ENCODE measurements at places on chromosomes 16 and 17.

DNA sequence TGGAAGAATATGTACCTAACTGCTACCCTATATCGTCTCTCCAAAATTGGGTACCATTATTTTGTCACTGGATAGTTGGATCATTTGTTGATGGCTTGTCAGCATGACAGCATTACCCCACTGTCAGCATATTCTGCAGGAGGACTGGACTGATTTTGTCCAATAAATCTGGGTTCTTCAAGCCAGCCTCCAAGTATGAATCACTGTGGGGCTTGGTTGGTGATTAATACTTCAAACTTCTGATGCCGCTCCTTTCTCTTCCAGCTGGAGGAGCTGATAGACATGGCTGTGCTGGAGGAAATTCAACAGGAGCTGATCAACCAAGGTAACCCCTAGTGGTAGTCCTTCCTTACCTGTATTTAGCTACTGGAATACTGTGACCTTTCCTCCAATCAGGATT is 2.5 kb downstream of the RPAIN start:
- DNase-seq, result peak; percentile 79

GRCh38 chr17:73833775-73834488 is 189.7 kb upstream of the SDK2 start:
- DNase-seq, result peak; percentile 69

DNA sequence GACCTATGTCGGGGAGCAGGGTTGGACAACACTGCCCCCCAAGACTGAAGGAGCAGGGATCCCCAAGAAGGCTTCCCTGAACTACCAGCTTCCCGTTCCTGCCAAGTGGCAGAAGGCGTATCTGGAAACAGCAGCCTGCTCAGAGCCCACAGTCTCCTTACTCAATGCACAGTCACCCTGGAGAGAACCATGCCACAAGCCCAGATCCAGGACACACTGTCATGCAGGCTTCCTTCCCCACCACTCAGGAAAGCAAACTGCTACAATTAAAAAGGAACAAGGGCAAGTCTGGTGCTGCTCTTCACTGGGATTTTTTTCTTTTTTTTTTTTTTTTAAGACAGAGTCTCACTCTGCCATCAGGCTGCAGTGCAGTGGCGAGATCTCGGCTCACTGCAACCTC is 8.2 kb downstream of the WDR45B start:
- DNase-seq, result no peak

DNA sequence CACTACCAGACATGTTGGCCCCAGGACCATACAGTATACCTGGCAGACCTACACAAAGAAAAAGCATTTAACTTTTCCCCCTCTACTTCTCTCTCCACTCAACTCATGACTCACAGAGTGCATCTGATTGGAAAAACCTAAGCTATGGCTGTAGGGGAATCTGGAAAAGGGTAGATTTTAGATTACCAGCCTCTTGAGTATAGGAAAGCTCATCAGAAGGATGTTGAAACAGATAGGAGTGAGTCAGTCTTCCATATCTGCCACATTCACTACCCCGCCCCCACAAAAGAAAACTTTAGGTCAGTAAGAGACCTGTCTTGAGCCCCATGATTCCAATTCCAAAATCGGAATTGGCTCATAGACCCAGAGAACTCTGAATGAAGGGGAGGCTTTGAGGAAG is 12.3 kb downstream of the KRT9 start:
- peak; percentile 40 for DNase-seq

GRCh38 chr16:24989494-24989893 is 25.7 kb downstream of the ARHGAP17 start:
- peak; percentile 72 for DNase-seq

DNA sequence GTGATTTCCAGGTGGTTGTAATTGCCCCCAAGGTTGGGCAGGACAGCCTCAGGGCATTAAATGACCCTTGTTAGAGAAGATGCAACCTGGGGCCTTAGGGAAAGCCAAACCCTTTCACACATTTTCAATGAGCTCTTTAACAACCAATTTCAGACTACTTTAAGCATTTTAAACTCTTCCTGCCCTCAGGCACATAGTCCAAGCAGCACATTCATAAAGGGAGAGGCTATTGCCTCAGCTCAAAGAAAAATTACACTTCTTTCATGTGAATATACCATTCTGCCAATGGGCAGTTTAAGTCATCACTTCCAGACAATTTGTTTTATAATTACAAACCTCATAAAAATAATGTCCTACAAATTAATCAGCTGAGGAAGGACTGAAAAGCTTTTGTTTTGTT is 544.5 kb downstream of the NPIPA7 start:
- no peak for DNase-seq

- no peak for DNase-seq
Observed at GRCh38 chr16:19748389-19749168, 30.5 kb downstream of the IQCK start.

DNA sequence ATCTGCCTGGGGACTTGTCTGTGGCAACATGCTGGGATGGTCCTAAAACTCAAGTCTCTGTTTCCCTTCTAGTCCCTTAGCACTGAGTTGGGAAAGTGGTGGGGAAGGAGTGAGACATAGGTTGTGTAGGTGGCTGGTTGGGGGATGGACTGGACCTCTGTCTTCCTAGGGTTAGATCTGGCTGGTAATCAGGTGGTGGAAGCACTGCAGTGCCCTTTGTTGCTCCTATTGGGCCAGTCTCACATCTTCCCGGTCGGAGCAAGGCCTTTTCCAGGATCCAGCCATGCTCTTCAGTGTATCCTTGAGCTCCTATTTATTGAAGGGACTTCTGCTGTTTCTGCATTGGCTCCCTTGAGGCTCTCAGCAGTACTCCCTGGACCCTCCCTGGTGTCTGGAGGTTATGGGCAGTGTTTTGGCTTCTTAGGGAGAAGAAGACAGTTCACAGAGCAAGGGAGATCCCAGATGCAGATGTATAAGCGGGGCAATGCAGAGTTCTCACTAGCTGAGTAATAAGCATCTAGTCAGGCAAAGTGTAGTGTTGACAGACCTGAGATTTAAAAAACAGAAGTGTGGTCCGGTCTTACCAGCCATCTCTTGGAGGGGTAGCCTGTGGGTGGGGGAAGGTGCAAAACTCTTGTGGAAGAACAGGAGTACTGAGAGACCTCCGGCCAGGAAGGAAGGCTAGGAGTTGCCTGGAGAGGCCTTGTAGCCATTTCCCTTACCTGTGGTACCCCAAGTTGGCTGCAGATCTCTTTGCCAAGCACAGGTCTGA is 1.3 kb upstream of the NUTF2 start:
- no peak for DNase-seq
